ENCODE measurements at places on chromosomes 11 and 22. TPM values are rescaled to one million over a fixed set of nuclear protein-coding genes. Genes with fewer than 3 reads are reported as not detected.

Gene AIFM3
- polyA plus RNA-seq = 0.47 TPM

Gene SDF2L1
- polyA plus RNA-seq = 25.3 TPM

Gene MFRP
- not detected for polyA plus RNA-seq

Gene TSSK2
- not detected for polyA plus RNA-seq

Gene PIH1D2
- 7.4 TPM for polyA plus RNA-seq

Gene PDHX
- polyA plus RNA-seq = 37.3 TPM

Gene SEZ6L
- 0.15 TPM for polyA plus RNA-seq

Gene ANKK1
- polyA plus RNA-seq = 0.20 TPM

Gene MUC6
- polyA plus RNA-seq = 14.8 TPM
